ENCODE measurements at places on chromosomes 6 and 20.

- DNase-seq = no peak
Observed at GRCh38 chr6:32839356-32839755, 817 bp upstream of the TAP2 start.

GRCh38 chr6:74197310-74197709, 501.3 kb downstream of the CD109 start:
- no peak for DNase-seq

- DNase-seq = no peak
Observed at GRCh38 chr6:161393839-161394364, 120.0 kb upstream of the AGPAT4 start.

GRCh38 chr6:157946865-157947532, 34.7 kb upstream of the SYNJ2 start:
- no peak for DNase-seq

Data from left lobe of liver (tissue), 2 donors.